ENCODE measurements at places on chromosomes 1 and 21. TPM values are rescaled to one million over a fixed set of nuclear protein-coding genes. Genes with fewer than 3 reads are reported as not detected.

HSD17B7 gene
- 8.8 TPM for total RNA-seq

GSTM1 gene
- 0.35 TPM for total RNA-seq

THEM5 gene
- not detected for total RNA-seq

DMRTA2 gene
- total RNA-seq, result 0.22 TPM

NTMT2 gene
- total RNA-seq, result not detected

ADAMTS1 gene
- total RNA-seq, result 0.15 TPM

LHX8 gene
- total RNA-seq, result 1.2 TPM

ZNHIT6 gene
- total RNA-seq, result 18.8 TPM

IKBKE gene
- 6.9 TPM for total RNA-seq

BACE2 gene
- 21.5 TPM for total RNA-seq

FOXD3 gene
- total RNA-seq, result 0.75 TPM

GJA9 gene
- not detected for total RNA-seq

XKR8 gene
- total RNA-seq, result 5.9 TPM

RAB3GAP2 gene
- 13.3 TPM for total RNA-seq

DCDC2B gene
- total RNA-seq, result not detected

OR2T29 gene
- total RNA-seq, result not detected

S100A7A gene
- total RNA-seq, result not detected

ROR1 gene
- total RNA-seq, result 8.5 TPM

SAMD11 gene
- 23.8 TPM for total RNA-seq
